Activated CD4-positive, alpha-beta T cell treated with anti-CD3 and anti-CD28 coated beads, Interleukin-2, amount 50 U/mL, for 1 hour (primary cell): ENCODE measurements at places on chromosomes 2 and 18.

- no peak for DNase-seq
These were observed 428.2 kb upstream of the KCNH7 start for GRCh38 chr2:163266772-163267171.

DNA sequence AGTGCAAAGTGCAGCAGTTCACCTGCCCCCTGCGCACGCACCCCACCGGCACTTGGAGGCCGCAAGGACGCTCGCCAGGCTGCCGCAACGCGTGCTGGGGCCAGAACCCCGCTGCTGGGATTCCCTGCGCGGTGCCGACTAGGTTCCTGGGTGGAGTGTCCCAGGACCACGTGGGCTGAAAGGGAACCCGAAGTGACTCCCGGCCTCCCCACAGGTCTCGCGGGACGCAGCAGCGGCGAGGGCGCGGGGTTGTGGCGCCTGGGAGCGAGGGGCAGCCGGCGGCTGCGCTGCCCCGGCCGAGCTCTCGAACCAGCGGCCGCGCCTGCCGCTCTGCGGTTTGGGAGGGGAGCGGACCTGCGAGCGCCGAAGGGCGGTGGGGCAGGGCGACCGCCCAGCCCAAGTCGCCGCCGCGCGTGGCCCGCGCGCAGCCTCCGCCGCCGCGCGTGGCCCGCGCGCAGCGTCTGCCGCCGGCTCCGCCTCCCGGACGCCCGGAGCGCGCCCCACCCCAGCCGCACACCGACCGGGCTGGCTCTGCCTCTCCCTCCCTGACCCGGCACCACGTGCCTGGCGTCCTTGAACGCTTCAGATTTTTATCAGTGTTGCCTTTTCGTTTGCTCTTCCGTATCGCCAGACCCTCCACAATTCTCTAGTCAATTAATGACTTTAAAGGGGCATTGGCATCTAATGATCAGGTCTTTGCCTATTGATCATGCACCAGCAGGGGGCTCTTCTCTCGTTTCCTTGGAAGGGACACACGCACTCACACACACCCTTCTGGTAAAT is at the start of gene FTCDNL1:
TSS of gene FTCDNL1 (minus strand) at position 475 of the 783 bp plus-strand sequence. CDS start 2,230 bp downstream, outside the sequence.
- peak; percentile 58 for DNase-seq

DNA sequence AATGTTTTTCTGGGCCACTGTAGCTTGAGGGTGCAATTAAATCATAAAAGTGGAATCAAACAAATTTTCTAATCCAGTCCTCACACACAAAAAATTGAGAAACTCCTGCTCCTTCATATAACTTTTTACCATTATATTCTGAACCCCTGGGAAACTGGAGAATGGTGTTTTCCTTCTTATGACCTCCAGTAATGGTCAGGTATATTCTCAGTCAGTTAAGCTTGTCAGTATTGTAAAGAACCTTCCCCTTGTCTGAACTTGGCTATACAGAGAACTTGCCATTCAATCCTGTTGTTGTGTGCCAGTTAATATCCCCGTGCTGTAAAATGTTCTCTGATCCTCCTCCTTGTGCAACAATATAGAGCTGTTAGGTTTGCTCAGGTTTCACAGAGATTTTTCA is 39.5 kb downstream of the ZNF804A start:
- no peak for DNase-seq

- no peak for DNase-seq
These were observed 3.7 kb upstream of the SERTAD2 start for GRCh38 chr2:64657411-64657810.

GRCh38 chr2:195535911-195536522 is 121.0 kb upstream of the SLC39A10 start:
- DNase-seq = peak; percentile 48

- DNase-seq = no peak
These were observed 79.2 kb downstream of the SMAD7 start for GRCh38 chr18:48871391-48872166.

- DNase-seq = no peak
These were observed 37.1 kb downstream of the CD28 start for GRCh38 chr2:203743441-203743981.

GRCh38 chr2:176959614-176960013 is 253.0 kb upstream of the HNRNPA3 start:
- DNase-seq = no peak

DNA sequence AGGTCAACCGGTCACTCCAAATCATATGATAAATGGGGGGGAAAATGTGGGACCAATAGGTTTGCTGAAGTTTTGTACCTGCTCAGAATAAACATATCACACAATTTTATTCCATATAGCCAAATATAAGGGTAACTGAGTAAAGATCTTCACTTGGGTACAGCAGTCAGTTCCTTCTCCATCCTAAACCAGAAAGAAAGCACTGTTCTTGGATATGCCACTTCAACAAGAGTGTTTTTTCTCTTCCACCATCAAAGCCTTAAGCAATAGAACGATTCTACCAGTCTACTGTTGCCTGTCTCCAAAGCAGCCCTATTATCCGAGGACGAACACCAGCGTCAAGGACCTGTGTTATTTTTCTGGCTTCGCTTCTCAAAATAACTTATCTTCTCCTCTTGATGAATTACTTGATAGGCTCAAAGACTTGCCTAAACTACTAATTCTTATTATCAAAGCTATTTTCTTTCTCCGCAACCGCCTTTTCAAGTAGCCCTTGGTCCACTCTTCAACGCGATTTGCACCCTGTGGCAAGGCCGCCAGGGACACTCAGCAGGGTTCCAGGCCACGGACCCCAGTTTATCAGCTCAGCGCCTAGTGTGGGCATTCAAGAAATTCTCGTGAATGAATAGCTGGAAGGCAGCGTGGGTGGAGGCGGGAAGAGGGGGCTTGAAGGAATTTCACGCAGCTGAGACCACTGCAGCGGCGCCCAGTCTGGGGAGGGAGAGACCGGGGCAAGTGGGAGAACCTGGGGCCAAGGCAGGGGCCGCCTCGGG is 646 bp downstream of the ALS2 start:
- DNase-seq = no peak

GRCh38 chr2:205803500-205803899 is 121.2 kb downstream of the NRP2 start:
- no peak for DNase-seq

DNA sequence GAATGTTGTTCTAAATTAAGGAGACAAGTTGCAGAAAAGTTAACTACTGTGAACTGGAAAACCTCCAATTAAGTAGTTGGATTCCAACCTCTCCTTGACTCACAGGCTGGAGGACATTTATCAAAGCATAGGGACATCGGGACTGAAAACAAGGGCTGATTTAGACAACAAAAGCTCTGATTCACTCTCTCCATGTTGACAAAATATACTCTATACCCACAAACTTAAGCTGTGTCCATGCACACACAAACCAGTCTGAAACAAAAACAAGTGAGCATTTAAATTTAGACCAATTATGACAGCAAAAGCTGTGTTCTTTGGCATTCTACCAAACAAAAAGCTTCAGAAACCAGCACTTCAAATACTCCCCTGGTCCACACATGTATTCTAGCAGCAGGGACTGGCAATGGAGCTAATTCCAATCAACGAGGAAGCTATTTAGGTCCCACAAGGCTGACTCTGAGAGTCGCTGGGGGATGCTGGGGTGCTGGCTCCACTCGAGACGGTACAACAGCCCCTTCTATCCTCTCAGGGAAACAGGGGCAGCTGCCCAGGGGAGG is 71.4 kb downstream of the NXPH2 start:
- DNase-seq = no peak

GRCh38 chr2:77520641-77521547 is 1.3 kb downstream of the LRRTM4 start:
- DNase-seq = no peak

DNA sequence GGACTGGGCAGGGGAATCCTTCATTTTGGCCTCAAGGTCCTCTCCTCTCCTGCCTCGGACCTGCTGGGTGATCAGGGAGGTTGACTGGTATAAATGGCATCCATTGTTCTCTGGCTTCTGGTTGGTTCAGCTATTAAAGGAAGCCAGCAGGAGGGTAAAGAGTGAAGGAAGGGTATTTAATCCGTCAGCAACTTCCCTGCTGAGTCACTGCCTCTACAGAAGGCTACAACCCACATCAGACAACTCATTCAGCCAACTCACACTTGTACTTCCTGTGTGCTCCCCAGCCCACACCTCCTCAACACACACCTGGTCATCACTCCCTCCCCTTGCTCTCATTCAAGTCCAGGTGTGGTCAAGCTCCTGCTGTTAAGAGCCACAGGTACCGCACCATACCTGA is 68.3 kb upstream of the MRPS9 start:
- DNase-seq = no peak

- no peak for DNase-seq
These were observed 33.7 kb upstream of the WDR75 start for GRCh38 chr2:189407281-189408209.

GRCh38 chr2:134021830-134022524 is 231.9 kb upstream of the MGAT5 start:
- no peak for DNase-seq

- no peak for DNase-seq
These were observed 105.9 kb downstream of the SEPTIN10 start for GRCh38 chr2:109507828-109508227.

DNA sequence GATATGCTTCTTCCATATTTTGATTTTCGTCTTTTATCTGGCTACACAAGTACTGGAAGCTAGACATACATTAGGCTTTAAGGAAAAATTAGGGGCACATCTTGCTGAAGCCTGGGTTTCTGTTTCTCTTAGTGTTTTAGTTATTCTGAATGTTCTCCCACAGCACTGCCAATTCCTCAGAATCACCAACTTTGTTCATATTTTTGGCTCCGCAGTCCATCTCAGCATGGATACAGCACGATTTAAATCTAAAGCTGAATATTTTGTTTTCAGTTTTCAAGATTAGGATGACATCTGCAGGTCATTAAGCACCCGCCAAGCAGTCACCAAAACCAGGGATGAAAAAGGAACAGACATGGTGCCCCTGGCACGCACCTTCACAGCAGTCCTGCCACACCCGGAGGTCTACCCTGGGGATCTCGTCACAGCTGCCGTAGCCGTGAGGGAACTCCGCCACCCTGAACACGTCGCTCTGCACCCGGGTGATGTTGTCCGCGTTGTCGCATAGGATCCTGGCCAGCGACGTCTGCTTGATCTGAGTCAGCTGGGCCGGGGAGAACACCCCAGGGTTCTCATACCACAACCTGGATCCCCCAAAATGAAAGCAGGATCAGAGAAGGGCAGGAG is 101.2 kb downstream of the PXDN start:
- DNase-seq = no peak

DNA sequence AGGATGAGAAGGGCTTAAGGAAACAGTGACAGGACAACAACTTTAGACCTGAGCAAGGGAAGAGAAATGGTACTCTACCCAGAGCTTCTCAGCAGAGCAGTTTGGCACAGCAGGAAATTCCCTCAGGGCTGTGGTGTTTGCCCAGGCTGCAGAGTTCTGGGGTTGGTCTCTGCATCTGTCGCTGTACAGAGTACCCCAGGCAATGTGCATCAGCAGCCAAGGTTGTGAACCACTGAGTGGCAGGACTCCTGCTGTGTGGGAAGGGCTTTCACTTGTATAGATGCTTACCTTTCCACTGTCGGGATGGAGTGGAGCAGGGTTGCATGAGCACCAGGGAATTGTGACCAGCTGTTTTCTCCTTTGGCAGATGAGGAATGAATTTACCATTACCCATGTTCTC is 21.2 kb downstream of the STAMBP start:
- DNase-seq = no peak

GRCh38 chr2:45643543-45644542 is 7.6 kb upstream of the PRKCE start:
- DNase-seq = peak; percentile 76
